ENCODE measurements at places on chromosomes 7 and 10.
A peak's percentile ranks its signal among the peaks of the same experiment; 100 is the strongest.

DNA sequence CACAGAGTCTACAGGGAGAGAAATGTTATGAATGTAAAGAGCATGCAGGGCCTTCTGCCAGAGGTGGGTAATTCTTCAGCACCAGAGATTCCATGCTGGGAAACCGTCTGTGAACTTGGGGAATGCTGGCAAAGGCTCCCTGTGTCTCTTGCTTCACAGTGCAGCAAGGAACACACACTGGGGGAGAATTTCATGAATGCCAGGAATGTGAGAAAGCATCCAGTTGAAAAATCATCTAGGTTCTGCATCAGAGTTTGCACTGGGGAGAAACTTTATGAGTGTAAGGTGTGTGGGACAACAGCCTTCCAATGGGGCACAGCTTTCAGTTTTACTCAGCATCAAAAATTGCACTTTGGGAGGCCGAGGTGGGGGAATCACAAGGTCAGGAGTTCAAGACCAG is 224.3 kb upstream of the IGFBP3 start:
- DNase-seq = no peak

- DNase-seq = no peak
Measured at GRCh38 chr10:86642021-86642420, 12.3 kb upstream of the OPN4 start.

DNA sequence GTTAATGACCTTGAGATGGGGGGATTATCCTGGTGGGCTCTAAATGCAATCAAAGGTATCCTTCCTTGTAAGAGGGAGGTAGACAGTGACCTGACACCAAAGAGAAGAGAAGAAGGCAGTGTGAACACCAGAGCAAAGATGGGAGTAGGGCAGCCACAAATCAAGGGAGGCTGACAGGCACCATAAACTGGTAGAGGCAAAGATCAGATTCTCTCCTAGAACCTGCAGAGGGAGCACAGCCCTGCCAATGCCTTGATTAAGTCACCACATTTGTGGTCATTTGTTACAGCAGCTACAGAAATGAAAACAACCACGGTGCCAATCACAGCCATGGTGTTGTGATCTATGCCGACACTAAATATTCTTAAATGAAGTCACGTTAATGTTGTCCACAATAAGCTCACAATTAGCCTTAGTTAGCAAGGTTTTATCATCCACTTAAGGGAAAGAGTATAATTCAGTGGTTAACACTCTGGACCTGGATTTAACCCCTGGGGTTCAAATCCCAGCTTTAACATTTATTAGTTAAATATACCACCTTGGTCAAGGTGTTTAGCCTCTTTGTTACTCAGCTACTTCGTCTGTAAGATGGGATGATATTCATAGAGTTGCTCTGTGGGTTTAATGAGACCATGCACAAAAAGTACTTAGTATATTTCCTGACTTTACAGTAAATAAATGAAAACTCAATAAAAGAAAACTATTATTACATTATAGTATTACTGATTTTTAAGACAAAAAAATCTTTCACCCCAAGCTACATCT is 70.8 kb downstream of the SGMS1 start:
- peak; percentile 10 for DNase-seq

DNA sequence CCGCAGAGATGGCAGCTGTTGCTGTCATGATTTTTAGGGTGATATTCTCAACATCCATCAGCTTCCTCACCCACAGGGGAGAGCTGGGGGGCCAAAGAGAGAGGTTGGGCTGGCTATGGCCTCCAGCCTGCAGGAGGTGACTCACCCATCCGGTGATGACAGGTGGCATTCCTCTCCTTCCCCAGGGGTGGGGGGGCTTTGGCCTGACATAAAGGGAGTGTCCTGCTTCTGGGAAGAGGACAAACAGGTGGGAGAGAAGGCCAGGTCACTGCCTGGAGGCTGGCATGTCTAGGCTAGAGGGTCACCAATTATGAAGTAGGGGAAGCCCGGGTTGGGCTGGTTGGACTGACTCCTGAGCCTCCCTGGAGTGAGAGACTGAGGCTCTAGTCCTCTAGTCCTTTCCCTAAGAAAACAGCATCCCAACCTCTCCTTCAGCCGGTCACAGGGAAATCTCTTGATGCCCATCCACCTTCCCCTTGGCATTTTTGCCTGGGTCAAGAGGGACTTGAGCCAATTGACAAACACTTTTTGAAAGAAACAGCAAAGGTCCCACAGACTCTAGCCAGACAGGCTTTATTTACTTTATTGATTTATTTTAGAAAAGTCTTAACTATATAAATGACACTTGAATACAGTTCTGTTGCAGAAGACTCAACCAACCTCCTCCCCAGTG is 79.8 kb upstream of the ZNF716 start:
- no peak for DNase-seq

- peak; percentile 15 for DNase-seq
Measured at GRCh38 chr10:12902135-12902572, 99.4 kb downstream of the CCDC3 start.

- DNase-seq = no peak
Measured at GRCh38 chr10:89580243-89580642, 44.8 kb upstream of the SLC16A12 start.

DNA sequence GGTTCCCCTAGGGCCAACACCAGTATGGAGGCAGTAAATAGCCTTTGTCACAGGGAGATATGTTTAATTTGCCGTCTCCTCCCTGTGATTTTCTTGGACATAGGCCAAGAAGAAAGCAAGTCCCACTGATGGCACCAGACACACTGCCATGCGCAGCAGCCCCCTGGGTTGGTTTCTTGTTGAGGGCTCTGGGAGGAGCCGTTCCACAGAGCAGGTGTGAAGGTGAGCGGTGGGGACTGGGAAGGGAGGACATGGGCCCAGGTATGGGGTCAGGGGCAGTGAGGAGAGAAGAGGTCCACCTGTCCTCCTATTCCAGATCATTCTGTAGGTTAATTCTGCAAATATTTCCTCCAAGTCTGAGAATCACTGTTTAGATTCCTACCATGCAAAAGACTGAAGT is 376.1 kb downstream of the PLXNA4 start:
- DNase-seq = no peak

- no peak for DNase-seq
Measured at GRCh38 chr10:7006566-7006965, 404.3 kb downstream of the SFMBT2 start.

- DNase-seq = no peak
Measured at GRCh38 chr7:151571471-151571870, 51.8 kb upstream of the RHEB start.

DNA sequence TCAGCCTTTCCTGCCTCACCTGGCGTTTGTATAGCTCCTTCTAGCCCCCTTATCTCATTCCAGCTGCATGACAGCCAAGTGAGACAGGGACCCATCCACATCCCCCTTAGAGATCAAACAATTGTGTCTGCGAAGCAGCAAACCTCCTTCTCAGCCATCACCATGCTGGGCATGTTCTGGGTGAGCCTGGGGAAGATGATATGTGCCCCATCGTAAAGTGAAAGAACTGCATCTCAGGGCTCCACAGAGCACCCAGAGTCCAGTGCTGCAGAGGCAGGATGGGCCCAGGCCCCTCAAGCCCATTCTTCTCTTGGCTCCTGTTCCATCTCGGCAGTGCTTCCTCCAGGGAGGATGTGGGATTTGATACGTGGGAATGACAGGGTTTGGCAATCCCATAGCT is 43.2 kb downstream of the FIGNL1 start:
- no peak for DNase-seq

DNA sequence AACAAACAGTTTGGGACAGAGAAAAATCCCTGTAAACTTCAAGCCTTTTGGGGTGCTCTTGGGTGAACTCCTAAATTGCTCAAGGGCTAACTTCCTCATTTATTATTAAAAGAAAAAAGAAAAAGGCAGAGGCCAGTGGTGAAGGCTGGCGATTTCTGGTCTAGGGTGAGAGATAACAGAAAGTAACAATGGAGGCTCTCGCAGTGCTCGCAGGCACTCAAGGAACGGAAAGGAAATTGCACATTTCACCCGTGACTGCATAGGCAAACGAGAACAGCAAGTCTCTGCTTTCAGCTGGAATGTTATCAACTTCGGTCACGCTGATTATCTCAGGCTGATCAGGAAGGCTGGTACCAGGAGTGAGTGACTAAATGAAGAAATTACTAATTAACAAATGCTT is 70.7 kb downstream of the PRKAG2 start:
- no peak for DNase-seq

DNA sequence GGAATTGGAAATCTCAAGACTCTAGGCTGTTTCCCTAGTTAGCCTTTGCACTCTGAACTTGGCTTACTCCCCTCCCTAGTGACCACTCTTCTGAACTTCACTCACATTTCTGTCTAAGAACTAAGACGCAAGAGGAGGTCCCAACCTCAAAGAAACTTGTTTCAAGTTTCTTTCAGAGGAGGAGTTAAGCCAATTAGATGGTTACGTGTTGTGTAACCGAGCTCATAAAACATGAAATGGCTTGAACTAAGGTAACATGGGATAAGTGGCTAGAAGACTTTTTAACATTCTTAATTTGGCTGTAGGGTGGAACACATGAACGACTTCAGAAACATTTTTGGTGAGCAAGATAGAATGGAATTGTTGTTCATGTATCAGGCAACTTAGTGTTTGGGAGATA is 39.5 kb upstream of the SEC61G start:
- DNase-seq = no peak

GRCh38 chr10:100509241-100509840 is 10.3 kb downstream of the SEC31B start:
- peak; percentile 73 for DNase-seq
